ENCODE measurements at places on chromosomes 4 and X.

GRCh38 chrX:7110821-7111276 lies 36.7 kb upstream of the STS start:
- DNase-seq = no peak

- no peak for DNase-seq
These were observed 7.4 kb downstream of the HNRNPH2 start for GRCh38 chrX:101415180-101416145.

DNA sequence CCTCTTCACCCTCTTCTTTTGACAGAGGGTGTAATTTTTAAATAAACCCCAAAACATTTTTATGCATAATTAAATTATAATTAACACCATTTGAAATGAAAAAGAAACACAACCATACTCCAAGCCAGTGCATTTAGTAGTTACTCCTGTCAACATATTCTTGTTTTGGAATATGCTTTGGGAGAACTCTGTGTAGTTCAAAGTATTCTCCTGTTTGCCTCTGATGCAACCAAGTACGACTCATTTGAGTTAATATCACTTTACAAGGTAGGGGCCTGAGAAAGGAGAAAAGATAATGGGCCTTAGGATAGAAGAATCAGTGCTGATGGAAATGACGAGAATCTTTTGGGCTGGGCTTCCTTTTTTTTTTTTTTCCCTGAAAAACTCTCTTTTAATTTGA lies 2.7 kb downstream of the PTPN13 start:
- no peak for DNase-seq

- no peak for DNase-seq
These were observed 181.7 kb downstream of the GBA3 start for GRCh38 chr4:22874334-22874912.

GRCh38 chrX:12162420-12162819 lies 24.1 kb downstream of the FRMPD4 start:
- no peak for DNase-seq

GRCh38 chr4:2285613-2286381 lies 23.9 kb upstream of the MXD4 start:
- no peak for DNase-seq

- no peak for DNase-seq
These were observed 194.2 kb downstream of the CLCN4 start for GRCh38 chrX:10350981-10351380.

DNA sequence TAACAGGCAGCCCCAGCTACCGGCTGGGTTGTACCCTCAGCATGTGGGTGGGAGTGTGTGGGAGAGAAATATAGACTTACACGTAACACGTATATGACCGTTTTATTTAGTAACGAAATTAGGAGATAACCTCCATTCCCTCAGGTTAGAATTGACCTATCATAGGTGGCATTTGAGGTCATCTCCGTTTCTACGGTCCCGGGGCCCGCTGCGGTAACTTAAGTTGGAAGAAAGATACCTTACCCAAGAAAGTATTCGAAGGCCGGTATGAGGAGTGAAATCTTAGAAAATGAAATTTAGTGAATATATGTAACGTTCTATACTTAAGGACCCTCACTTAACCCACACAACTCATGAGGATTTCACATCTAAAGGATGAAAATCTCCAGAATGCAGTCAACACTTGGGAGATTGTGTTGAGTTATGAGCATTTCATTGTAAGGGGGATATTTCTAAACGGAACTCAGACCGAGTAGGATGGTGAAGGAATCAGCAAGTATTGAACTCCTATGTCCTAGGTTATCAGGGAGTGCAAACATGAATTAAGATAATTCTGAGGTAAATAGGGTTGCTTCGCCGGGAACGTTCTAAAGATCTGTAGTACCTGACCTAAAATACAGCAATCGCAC lies 891 bp downstream of the CISD2 start:
- no peak for DNase-seq

DNA sequence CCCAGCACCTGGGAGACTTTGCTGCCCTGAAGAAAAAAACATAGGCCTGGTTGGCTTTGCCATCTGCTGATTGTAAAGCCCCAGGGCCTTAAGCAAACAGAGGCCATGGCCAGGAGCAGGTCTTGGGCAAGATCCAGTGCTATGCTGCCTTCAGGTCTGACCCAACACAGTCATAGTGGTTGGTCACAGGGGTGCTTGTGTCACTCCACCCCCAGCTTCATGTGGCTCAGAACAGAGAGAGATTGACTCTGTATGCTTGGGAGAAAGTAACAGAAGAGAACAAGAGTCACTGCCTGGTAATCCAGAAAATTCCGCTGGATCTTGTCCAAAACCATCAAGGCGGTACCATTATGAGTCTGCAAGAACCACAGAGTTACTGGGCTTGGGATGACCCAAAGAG lies 24.4 kb upstream of the SMARCA5 start:
- DNase-seq = no peak

GRCh38 chrX:6885909-6886308 lies 261.6 kb upstream of the STS start:
- no peak for DNase-seq

GRCh38 chrX:82973646-82974045 lies 534.4 kb upstream of the POU3F4 start:
- no peak for DNase-seq

- DNase-seq = no peak
These were observed 36.3 kb upstream of the SPINK2 start for GRCh38 chr4:56857601-56858309.

GRCh38 chr4:8818063-8818881 lies 53.4 kb downstream of the HMX1 start:
- DNase-seq = no peak

DNA sequence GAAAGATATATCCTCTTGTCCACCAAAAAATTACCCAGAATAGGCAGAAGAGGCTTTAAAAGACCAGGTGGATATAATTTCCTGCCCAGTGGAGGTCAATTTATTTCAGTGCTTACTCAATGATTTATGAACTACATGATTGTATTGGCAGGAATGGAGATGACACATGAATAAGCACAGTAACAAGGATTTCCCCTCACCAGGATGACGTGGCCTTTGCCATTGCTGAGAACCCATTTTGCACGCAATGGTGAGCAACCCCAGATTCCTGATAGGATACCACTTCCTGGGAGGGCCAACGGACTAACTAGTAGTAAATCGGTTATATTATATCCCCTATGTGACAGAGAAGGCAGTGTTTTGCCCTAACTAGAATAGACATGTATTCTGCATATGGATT lies 11.6 kb upstream of the TTC29 start:
- DNase-seq = no peak

DNA sequence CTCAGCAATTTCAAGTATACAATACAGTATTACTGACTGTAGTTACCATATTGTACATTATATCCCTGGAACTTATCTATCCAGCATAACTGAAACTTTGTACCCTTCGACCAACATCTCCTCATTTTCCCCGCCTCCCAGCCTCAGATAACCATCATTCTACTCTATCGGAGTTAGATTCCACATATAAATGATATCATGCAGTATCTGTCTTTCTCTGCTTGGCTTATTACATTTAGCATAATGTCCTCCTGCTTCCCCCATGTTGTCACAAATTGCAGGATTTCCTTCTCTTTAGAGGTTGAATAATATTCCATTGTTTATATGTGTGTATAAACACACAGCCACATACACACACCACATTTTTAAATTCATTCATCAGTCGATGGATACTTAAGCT lies 218.1 kb downstream of the MAML3 start:
- no peak for DNase-seq

GRCh38 chr4:14783011-14783877 lies 219.0 kb upstream of the CPEB2 start:
- DNase-seq = no peak

GRCh38 chrX:15813416-15813815 lies 23.1 kb downstream of the ZRSR2 start:
- DNase-seq = no peak

- no peak for DNase-seq
These were observed 72.1 kb downstream of the BEND4 start for GRCh38 chr4:42080306-42080705.

DNA sequence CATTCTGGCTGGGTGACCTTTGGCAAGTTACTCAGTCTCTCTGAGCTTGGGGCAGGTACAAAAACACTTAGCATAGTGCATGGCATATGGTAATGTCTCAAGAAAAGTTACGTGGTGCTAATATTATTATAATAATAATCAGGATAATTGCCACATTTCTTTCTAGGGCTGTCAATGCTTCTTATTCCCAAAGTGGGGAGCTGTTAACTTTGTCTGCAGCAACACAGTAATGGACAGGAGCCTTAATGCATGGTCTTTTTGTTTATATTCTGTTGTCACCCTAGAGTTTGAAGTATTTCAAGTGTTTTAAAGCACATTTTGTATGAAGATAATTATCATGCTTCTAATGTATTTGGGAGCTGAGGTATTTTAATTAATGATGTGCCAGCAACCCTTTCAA lies 121.8 kb downstream of the FHIP1A start:
- no peak for DNase-seq

GRCh38 chrX:39249999-39250398 lies 448.7 kb downstream of the MID1IP1 start:
- DNase-seq = no peak

DNA sequence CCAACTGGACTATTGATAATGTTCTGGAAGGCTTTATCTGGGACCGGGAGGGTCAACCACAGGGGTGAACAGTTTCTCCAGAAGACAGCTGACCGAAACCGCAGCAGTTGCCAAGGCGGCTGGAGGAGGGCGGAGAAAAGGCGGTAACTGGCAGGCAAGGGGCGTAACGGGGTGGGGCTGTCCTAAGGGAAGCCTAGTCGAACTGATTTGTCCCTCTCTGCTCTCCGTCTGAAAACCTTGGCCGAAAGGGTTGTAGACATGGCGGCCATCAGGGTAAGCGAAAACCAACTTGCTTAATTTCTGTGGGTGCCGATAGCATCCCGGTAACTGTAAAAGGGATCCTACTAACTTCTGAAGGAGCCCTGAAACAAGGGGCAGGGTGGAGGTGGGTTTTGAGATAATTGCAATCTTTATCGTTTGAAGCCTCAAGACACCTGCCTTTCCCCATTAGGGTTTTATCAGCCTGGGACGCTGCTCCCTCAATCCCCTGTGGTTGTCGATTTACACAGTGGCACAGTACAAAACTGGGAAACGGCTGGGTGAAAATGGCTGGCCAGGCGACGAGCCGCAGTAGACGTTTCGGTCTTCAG lies at the start of gene APOOL:
Gene APOOL (plus strand): TSS at position 223 of the 590 bp plus-strand sequence. CDS start 36 bp downstream, at position 259.
- DNase-seq = peak; percentile 21

- no peak for DNase-seq
These were observed 291.0 kb downstream of the LDB2 start for GRCh38 chr4:16607241-16608066.

DNA sequence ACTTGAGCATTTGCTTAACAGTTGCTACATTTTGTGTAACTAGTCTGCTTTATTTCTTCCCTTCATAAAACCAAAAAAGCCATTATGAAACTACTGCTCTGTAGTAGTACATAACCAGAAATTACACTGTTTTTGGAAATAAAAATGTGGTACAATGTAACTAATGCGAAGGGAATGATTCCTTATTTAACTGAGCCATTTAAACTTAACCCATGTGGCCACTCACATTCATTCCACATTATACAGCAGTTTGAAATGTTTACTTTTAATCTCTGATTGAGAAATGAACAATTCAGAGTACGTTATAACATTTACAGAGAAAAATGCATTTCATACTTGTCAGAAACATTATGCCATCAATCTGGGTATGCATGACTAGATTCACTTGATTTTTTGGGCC lies 94.2 kb downstream of the NYX start:
- no peak for DNase-seq

GRCh38 chr4:104444685-104445084 lies 50.0 kb downstream of the CXXC4 start:
- no peak for DNase-seq

- DNase-seq = no peak
These were observed 425.0 kb downstream of the MID1IP1 start for GRCh38 chrX:39226251-39226650.

DNA sequence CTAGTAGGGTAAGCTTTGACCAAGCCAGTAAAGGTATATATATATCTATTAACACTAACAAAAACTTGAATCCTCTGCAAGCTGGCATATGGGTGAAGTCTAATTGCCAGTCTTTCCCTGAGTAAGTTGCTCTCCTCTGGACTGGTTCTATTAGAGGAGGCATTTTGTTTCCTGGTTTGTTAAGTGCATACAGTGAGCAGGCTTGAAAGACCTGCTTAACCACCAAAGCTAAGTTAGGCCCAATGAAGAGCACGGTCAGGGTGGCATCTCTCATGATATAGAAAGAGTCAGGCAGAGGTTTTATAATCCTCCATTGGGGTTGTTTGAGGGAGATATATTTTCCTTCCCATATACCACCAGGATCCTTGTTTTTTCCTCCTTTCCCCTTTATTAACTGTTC lies 9.6 kb upstream of the AREG start:
- DNase-seq = no peak

DNA sequence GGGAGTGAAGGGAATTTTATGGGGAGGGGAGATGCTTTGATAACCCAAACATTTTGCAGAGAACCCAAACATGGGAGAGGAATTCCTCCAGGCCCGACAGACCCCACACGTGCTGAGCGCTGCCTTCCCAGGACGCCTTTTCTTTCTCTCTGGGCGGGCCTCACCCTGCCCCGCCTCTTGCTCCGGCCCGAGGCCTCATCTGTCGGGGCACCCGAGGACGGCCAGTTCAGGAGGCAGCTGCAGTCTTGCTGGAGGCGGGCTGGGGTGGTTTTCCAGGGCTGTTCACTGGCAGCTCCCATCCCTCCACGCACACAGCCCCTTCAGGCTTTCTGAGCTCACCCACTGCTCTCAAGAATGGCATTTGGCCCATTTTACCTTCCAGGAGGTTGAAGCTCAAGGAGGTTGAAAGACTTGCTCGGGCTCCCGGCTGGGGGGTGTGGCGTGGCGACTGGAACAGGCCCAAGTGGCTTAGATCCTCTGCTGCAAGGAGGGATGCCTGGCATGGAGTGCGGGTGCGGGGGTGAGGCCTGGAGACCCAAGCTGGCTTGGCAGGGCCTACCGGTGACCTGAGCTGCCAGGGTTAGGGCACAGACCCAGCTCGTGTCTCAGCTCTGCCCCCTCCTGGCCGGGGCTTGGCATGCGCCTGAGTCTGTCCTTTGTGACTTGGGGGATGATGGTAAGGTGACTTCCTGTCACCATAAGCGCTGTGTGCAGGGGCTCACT lies 99.2 kb downstream of the PSAPL1 start:
- peak; percentile 11 for DNase-seq

DNA sequence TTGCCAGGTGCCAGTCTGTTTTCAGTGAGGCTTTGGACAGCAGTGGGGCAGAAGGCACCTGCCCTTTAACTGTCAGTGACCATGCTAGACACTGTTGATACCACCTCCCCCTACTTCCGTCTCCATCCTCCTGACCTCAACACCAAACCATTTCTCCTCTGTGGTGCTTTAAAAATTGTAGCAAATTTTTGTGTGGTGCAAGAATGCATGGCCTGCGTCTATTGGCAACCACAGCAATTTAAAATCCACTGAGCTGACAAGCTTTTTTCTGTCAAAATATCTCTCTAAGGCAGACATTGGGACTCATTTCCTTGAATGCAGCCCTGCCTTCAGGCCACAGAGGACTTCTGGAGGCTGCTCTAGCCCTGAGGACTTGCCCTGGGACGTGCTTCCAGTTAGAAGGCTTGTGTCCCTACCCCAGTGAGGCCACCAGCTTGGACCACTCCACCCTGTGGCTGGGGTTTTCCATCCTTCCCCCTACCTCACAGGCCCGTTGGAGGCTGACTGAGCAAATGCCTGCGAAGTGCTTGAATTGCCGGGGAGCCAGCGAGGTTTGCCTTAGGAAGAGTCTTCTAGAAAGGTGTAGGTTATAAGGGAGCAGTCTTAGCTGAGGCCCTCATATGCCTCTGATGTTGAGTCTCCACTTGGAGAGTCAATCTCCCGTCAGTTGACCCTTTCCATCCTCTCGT lies 6.9 kb downstream of the PRRG3 start:
- no peak for DNase-seq

- no peak for DNase-seq
These were observed 4.8 kb upstream of the IQSEC2 start for GRCh38 chrX:53286171-53286570.

GRCh38 chrX:117407449-117408150 lies 709.0 kb downstream of the KLHL13 start:
- DNase-seq = no peak

Data from stimulated activated CD4-positive, alpha-beta T cell treated with anti-CD3 and anti-CD28 coated beads, Interleukin-15, amount 100 ng/mL, for 1 hour (primary cell).